Dermis microvascular lymphatic vessel endothelial cell (primary cell): ENCODE measurements at places on chromosomes 6 and 20.
A peak's percentile ranks its signal among the peaks of the same experiment; 100 is the strongest.

- no peak for DNase-seq
These were observed 147.8 kb upstream of the DTNBP1 start for GRCh38 chr6:15810618-15811017.

DNA sequence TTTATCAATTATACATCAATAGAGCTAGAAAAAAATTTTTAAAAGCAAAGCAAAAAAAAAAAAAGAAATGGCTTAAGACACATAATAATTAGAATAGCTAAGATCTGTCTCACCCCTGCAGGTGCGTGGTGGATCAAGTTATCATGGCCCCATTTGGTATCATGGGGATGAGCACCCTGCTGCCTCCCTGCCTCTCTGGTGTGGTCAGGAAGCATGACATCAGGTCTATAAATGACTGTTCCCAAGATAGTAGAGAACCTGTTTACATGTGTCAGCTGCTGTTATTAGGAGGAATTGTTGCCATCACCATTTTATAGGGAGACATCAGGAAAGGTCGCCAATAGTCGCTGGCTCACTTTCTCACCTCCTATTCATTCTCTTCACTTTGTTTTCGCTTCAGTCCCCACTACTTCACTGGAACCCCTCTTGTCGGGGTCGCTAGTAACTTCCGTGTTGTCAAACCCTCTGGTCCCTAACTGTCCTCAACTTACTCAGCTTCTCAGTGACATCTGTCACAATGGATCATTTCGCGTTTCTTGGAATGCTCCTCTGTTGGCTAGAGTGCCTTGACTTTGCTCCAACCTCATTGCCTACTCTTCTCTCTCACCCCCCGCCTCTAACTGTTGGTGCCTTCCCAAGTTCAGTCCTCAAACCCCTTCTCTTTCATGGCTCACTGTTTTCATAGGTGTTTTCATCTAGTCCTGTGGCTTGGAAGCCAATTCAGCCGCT lies 4.7 kb downstream of the DNTTIP1 start:
- DNase-seq, result no peak

GRCh38 chr6:72035966-72036365 lies 149.6 kb downstream of the RIMS1 start:
- DNase-seq, result no peak

DNA sequence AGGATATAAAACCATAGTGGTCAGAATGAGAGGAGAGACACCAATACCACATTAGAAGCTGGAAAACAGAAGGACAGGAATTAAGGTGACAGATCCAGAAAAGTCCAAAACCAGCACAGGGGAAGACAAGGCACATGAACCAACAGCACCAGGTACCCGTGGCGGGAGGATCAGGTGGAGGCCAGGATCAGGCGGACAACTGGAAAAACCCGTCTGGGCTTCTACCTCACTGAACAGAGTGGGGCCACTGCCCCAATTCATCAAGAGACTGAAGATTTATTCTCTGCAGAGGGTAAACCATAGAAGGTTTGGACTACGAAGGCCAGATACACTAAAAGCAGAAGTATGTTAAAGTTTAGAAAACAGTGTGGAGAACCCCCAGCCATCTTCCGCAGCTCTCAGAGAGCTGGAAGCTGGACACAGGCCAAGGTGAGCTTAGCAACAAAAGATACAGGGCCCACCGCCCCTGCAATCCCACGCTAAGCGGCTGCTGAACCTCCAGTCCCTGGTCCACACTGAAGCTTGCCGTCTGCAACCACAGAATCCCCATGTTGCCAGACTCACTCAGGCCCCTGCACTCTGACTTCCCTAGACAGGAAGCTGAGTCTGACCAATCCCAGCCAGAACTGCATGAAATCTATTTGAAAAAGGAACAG lies 29.9 kb downstream of the ABHD12 start:
- peak; percentile 57 for DNase-seq

- no peak for DNase-seq
These were observed 15.2 kb downstream of the MAPRE1 start for GRCh38 chr20:32834972-32835371.

DNA sequence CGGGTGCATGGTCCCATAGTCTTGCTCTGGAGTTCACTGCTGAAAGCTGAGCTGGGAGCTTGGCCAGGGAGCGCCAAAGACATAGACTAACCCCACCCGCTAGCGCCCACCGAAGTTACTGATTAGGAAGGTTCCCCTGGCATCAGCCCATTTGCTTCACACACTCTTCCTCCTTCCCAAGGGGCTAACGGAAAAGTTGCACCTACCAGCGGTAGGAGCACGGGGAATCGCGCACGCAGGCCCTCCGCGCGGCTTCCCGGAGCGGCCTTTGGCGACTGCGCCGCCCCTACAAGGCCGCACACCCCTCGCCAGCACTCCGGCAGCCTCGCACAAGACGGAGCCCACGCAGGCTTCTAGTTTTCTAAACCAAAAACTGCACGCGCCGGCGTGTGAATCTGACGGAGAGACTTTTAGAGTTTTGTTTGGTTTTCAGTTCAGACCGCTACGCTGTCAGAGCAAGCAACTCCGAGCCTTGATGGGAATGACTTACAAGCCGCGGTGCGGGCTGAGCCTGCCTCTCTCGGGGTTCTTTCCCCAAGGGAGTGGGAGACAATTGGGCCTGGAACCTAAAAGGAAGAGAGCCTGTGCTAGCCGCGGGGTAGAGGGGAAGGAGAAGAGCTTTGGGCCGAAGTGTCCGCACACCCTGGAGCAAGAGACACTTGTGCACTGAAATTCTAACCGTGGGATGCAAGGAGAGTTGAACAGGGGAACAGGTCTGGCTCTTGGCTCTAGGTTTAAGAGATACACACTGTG lies 891 bp upstream of the POU3F2 start:
- DNase-seq, result no peak

DNA sequence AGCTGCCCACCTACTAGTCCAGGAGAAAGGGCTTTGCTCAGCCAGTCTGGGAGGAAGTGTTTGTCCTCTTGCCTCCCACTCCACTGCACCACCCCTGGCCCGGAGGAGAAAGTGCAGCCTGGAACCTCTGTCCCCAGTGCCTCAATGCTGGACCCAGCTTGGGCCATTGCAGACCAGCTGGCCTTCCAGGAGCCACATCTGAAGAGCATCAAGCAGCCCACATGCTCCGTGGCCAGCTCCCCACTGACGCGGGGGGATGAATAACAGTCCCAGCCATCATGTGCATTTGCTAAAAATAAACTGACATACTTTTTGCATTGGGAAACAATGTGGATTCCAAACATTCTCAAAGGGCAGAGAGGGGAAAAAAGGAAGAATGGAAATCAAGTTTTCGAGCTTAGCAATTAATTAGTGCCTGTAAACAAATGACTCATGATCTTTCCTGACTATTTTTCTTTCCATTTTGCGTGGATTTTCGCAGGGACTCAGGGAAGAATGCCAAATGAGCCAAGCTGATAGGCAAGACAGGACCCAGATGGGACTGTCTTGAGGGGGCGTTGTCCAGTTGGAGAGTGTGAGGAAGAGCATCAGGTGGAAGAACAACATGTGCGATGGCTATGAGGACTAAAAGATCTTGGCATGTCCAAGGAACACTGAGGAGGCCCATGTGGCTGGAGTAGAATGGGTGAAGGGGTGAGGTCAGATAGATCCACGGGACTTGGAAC lies 34.1 kb downstream of the CEBPB start:
- DNase-seq, result peak; percentile 29

DNA sequence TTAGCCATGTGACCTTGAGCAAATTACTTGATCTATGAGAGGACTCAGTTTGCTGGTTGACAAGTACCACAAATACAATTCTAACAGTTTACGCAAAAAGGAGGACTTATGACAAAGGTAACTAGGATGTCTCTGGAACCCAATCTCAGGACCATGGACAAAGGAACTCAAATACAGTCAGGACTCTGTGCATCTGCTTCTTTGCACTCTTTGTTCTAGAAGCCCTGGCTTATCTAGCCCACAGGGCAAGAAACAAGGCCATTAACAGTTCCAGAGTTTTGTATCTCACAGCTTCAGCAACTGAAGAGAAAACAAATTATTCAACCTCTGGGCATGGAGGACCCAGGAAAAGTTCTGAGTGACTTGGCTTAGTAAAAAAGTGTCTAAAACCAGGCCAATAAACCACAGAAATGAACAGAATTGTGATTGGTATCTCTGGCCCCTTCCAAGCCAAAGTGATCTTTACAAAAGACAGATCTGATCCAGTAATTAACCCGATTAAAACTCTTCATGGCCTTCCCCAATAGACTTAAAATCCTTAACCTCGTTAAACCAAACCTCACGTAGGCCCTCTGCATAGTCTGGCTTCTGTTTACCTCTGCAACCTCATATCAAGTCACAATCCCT lies 5.9 kb downstream of the WASF1 start:
- DNase-seq, result no peak

DNA sequence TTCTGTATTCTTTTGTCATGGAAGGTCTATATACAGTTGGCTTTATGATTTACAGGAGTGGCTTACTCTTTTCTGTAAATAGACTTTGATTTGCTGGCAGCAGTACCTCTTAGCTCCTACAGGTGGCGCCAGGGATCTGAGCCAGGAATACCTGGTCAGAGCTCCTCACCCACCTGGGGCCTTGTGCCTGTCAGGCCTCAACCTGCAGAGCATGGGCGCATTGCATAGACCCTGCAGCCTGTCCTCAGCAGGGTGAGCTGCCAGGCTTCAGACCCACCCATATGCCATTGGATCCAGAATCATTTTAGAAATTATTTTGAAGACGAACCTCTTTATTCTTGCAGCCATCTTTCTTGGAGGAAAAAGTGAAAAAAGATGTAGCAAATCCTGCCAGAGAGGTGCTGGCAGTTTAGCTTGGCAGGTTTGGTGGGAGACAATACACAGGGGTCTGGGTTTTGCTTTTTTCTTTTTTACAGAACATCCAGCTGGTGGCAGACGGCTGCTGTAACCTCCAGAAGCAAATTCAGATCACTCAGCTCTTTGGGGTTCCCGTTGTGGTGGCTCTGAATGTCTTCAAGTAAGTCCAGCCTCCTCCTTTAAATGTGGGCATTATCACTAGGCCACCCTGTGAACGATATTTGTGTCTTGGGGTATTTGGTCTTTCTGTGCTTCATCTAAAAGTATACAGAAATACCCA lies 149.1 kb downstream of the MTHFD1L start:
- peak; percentile 84 for DNase-seq

- no peak for DNase-seq
These were observed at the start of gene TGM2 for GRCh38 chr20:38165089-38165965. Gene TGM2 (minus strand): TSS chr20:38165270. CDS start chr20:38165198, 72 bp downstream.

GRCh38 chr20:2558581-2559278 lies 22.4 kb downstream of the TMC2 start:
- no peak for DNase-seq

DNA sequence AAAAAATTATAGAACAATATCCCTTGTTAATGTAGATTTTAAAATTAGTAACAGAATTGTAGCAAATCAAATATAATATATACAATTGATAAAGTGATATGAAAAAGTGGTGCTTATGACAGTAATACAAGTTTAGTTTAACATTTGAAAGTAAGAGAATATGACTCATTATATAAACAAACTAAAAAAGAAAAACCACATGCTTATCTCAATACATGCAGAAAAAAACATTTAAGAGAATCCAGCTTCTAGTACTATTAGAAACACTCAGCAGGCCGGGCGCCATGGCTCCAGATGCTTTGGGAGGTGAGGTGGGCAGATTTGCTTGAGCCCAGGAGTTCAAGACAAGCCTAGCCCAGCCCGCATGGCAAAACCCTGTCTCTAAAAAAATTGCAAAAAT lies 60.7 kb upstream of the LAMA2 start:
- no peak for DNase-seq

DNA sequence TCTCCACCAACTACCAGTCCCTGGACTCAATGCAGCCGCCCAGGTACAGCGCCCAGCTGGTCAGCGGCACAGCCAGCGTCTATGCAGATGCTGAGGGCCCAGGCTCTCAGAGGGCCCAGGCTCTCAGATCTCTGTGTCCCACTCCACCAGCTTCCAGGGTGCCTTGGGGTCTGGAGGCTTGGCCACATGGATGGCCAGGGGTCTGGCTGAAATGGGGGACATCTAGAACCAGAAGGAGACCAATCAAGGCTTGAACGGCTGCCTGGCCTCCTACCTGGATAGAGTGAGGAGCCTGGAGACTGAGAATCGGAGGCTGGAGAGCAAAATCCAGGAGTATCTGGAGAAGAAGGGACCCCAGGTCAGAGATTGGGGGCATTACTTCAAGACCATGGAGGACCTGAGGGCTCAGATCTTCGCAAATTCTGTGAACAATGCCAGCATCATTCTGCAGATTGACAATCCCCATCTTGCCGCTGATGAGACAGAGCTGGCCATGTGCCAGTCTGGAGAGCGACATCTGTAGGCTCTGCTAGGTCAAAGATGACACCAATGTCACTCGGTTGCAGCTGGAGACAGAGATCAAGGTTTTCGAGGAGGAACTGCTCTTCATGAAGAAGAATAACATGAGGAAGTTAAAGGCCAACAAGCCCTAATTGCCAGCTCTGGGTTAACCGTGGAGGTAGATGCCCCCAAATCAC lies 44.1 kb upstream of the GRM4 start:
- DNase-seq, result no peak

DNA sequence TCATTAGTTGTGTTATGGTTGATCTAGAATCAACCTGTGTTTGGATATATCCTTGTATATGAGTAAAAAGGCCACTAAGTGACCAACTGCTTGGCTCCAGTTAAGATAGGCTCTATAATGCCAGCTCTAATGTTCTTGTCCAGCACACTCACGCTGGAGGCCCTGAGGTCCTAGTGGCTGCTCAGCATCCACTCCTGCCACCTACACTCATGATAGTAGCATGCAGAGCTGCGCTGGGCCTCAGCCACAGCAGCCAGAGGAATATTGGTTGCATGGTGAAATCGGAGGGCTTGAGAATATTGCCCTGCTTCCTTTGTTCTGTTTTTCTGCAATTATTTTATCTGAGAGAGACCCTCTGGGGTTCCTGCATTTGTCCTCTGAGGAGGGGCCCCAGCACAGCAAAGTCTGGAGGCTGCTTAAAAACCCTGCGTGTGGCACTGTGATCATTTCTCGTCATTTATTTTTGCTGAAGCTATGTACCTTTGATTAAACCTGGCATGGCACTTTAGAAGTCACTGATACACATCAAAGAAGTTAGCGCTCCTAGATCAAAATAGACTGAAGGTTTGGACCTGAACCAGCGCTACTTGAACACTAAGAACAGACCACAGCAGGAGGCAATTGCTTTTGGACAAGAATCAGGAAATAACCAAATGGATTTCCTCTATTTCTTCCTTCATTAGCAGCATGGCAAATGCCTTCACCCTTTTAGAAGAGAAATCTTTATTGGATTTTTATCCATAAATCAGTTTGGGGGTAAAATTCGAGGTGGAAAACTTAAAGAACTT lies 398.4 kb upstream of the ID4 start:
- no peak for DNase-seq

DNA sequence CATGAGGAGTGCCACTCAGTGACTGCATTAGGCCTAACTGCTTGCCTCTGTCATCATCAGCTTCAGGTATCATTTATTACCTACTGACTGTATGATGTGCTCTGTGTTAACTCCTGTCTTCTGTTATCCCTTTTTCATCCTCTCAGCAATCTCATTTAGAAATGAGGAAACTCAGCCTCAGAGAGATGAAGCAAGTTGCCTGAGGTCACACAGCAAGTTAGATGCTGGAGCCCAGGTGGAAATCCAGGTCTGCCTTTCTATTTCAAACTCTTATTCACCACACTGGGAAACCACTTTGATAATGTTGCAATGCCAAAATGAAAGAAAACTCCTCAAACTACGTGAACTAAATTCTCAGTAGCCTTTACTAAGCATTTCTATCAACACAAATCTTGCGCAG lies 1.3 kb downstream of the FERMT1 start:
- no peak for DNase-seq
